Stimulated activated CD4-positive, alpha-beta T cell treated with anti-CD3 and anti-CD28 coated beads, Interleukin-4, amount 100 ng/mL, for 24 hours (primary cell): ENCODE measurements at places on chromosomes 6 and 20.

DNA sequence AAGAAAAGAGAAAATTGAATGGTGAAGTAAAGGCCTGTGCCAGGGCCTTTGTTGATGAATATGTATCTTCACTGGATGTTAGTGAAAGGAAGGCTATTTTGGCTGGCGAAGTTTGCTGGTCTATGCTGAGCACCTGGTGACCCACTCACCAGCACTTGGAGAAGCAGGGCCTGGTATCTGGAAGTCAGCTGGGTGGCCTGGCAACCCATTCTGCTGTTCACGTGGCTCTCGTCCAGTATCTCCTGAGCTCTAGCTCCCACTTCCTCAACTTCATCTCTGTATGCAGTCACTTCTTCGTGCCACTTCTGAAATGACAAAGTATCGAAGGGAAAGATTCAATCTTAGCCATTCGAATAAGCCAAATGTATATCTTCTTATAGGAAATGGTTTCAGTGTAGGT, 283.7 kb downstream of the SYNE1 start:
- no peak for DNase-seq

DNA sequence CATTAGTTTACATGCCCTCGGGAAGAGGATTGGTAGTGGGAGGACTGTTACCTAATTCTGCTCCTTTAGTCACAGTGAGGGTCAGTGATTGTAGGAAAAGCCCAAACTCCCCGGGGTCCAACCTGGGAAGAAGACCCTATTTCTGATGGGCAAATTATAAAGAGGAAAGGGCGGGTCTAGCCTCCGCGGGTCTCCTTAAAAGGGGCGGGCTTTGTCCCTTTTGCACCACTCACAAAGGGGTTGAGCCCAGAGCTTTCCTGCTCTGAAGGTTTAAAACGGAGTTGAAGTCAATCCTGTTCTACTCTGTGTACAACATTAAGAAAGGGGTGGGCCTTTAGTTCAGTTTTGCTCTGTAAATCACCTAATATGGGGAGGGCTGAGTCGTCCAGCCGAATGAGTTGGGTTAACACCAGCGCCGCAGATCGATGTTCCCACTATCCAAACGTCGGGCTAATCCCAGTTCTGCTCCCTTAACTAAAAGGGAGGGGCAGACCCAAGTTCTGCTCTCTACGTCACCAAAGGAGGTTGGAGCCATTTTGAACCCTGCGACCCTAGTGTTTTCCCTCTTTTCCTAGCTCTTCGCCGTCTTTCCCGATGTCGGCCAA, 920 bp upstream of the RNF5 start:
- peak; percentile 43 for DNase-seq

DNA sequence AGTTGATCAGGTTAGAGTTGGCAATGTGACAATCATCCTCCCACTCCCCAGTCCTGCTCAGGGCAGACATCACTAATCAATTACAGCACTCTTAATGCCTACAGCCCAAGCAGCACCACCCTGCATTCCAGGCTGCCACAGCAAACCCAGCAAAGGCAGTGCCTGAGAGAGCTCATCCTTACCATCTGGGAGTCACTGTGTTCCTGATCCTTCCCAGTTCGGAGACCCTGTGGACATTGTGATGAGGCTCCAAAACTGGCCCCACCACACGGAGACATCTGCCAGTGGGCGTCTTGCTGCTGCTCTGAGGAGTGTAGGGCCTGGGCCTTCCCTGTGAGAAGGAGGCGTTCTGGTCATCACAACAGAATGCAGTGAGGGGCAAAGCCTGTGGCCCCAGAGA, 216.5 kb upstream of the CST7 start:
- DNase-seq, result no peak

GRCh38 chr6:164286011-164286410, 871.5 kb downstream of the QKI start:
- DNase-seq, result no peak

DNA sequence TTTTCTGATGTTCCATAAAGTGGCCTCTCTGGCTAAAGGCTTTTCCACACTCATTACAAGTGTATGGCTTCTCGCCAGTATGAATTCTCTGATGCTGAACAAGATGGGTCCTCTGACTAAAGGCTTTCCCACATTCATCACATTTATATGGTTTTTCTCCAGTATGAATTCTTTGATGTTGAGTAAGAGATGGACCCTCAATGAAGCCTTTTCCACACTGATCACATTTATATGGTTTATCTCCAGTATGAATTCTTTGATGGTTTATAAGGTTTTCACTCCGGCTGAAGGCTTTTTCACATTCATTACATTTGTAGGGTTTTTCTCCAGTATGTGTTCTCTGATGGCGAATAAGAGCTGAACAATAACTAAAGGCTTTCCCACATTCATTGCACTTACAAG, 20.4 kb downstream of the ZNF184 start:
- DNase-seq, result no peak

GRCh38 chr20:19433371-19434350, 221.2 kb downstream of the SLC24A3 start:
- DNase-seq, result no peak

DNA sequence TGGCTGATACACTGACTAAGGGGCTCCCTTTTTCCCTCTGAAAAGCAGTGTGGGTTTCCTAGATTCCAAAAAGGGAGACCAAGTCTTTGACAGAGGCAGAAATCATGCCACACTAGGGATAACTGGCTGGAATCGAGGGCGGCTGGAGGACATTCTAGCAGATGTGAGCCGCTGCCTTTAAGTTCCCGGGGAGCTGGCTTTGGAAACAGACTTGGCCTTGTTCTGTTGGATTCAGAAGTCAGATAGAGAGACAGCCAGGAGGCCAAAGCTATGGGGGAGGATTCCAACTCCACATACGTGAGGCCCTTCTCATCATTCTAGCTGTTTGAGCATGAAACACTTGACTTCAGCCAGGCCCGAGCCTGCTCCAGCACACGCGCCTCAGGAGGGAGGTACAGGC, 109.9 kb upstream of the FOXC1 start:
- DNase-seq, result no peak

DNA sequence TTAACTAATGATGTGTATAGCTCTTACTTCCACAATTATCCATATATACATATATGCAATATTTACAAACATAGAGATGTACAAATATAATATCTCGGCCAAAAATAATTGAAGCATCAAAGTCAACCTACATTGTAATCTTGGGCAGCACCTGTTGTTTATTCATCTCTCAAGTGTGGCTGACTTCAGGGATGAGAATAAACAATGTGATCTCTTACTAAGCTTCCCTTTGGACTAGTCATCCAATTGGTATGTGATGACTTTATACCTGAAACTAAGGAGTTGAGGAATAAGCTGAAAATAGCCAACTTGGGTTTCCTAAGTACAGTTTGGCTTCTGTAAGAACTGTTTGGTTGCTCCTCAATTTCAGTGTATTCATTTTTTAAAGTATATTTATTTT, 256.6 kb downstream of the KHDC1L start:
- DNase-seq, result no peak

GRCh38 chr6:54813892-54814291, 32.7 kb upstream of the FAM83B start:
- DNase-seq, result no peak

DNA sequence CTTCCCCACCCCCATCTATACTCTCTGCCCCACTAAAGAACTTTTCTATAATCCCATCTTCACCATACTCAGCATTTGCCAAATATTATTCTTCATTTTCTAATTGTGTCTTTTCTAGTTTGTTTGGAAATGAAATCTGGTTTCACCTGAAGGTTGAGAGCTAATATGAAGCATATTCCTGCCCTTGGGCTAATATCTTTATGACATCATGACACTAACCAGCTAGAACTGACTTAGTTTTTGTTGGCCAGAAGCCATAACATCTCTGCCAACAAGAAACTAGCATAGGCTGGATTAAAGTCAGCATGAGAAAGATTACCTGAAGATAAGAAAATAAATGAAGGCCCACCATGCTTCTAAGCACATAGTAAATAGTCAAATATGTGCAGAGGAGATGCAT, 16.7 kb downstream of the UNC5CL start:
- no peak for DNase-seq

DNA sequence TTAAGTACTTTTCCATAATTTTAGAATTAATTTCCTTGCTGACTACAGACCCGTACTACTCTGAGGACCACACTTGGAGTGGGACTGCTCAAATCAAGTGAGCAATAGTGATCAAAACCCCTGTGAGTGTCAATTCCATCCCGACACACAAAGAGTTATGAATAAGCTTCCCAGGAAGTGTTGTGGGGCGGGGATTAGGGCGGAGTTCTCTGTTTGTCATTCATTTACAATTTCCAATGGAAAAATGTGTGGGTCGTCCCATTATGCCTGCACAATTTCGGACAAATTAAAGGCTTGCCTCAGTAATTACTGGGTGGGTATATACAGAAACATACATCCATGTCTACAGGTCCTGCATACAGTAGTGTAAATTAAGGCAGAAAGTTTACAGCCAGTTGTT, 84.2 kb downstream of the ISM1 start:
- DNase-seq, result no peak

- peak; percentile 38 for DNase-seq
Observed at GRCh38 chr6:141988954-141989705, 143.6 kb upstream of the GJE1 start.

- DNase-seq, result no peak
Observed at GRCh38 chr6:92989656-92990055, 429.7 kb downstream of the EPHA7 start.

DNA sequence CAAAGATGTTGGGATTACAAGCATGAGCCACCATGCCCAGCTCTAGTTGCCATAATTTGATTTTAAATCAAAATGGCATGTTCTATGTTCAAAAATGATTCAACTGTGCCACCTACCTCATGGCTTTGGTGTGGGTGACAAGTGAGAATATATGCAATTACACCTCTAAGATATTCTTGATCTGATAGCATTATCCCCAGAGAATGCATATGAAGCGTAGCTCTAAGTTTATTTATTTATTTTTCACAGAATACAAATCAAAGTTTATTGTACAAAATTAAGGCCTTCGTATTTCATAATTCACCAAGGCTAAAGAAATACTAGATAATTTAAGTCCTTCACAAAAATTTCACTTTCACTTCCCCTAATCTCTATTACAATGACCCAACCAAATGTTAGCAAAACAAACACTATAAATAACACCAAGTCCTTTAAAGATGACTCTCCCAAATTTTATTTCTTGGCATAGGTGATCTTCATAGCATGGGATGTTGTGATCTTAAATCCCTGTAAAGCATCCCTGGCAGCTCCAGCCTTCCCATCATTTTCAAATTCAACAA, 205.9 kb upstream of the TAB2 start:
- no peak for DNase-seq

GRCh38 chr6:142412241-142412640, 110.4 kb downstream of the ADGRG6 start:
- DNase-seq, result no peak

DNA sequence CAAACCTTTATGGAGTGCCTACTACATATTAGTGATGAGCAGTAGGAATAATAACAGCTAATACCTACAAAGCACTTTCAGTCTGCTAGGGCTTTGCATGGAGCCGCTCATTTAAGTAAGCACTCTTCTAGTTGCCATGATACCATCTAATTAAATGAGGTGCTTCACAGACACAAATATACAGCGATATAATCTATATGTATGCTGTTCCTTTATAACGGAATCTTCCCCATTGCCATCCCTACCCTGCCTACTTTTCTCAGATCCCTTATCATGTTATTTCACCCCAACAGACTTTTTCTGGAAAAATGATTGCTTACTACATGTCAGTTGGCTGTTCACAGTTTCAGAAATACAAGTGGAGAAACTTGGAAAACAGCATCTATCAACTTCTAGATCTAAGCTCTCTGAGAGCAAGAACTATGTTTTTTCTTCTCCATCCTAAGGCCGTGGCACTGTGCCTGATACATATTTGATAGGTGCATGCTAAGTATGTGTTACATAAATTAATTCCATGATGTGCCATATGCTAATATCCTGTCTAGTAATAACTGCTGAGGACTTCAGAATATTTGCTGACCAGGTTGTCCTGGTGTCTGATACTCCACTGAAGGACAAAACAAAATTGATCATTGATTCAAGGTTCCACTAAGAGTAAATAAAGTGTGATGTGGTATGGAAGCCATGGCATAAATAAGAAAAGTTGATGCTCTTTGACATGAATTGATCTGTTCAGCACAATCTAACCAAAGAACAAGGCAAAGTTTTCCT, 124.6 kb downstream of the GMPR start:
- no peak for DNase-seq

DNA sequence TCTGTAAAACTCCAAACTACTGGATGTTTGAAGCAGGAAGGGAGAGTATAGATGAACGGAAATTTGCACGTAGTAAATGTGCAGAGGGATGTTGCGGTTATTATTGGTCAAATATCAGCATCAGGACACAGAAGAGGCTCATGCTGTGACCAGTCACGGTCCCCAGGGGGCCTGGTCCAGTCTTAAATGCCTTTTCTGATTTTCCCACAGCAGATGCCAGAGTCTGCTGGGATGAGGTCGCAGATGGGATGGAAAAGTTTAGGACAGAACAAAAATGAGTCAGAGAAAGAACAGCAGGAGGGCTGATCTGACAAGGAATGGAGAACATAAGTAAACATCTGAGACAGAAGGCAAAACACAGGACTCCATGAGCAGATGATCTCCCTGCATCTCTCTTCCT, 11.7 kb upstream of the SIRPG start:
- DNase-seq, result no peak

GRCh38 chr6:157407646-157408045, 26.7 kb downstream of the ZDHHC14 start:
- no peak for DNase-seq

DNA sequence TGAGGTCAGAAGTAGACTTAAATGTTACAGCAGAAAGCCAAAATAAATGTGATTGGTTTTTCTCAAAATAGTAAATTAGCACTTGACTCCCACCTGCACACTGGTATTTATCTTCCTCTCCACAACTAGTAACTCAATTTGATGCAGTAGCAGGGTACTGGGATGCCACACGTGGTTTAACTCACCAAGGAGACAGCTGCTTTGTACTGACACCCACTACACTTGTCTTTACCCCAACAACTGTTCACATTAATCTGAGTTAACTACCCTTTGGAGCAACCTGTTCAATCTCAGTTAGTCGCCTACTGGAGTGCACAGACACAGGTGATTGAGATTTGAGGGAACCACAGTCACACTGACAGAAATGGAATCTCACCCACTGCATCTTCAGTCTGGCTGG, 242.1 kb downstream of the PRKN start:
- no peak for DNase-seq

GRCh38 chr6:14802514-14803160, 443.2 kb upstream of the JARID2 start:
- no peak for DNase-seq

- DNase-seq, result no peak
Observed at GRCh38 chr6:77502981-77503380, 39.7 kb upstream of the HTR1B start.

GRCh38 chr6:139240161-139241010, 51.4 kb downstream of the TXLNB start:
- DNase-seq, result no peak

GRCh38 chr20:36574366-36575135, 1.2 kb downstream of the TGIF2 start:
- DNase-seq, result peak; percentile 53

- no peak for DNase-seq
Observed at GRCh38 chr20:2038161-2038560, 44.3 kb upstream of the PDYN start.

DNA sequence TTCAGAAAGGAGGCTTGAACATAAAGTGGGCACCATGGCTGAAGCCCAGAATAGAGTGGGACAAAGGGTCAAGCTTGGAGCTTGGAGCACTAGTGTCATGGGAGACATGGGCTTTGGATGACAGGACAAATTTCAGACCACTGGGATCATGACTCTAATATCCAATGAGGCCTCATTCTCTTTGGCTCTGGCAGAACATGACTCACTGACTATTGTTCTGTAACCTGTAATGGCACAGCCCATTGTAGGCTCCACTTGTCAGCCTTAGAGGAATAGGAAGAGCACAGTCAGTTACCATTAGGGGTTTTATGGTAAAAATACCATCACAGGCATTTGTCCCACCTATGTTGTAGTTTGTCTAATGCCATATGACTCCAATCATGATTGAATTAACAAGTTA, 34.0 kb upstream of the MMS22L start:
- no peak for DNase-seq
